Osteocyte (in vitro differentiated cells): ENCODE measurements at places on chromosomes 1 and 21. TPM values are rescaled to one million over a fixed set of nuclear protein-coding genes. Genes with fewer than 3 reads are reported as not detected.

Gene TNFAIP8L2
- total RNA-seq, result not detected in 2 replicates

Gene PPFIA4
- total RNA-seq, result 0.63 and 1.4 TPM in 2 replicates

Gene PFKFB2
- total RNA-seq, result 15.8 TPM in 2 replicates

Gene PDC
- total RNA-seq, result not detected in 2 replicates

Gene CYP4Z1
- total RNA-seq, result not detected in 2 replicates

Gene COL8A2
- total RNA-seq, result 8.2 and 10.1 TPM in 2 replicates

Gene ALG14
- total RNA-seq, result 5.5 and 6.0 TPM in 2 replicates

Gene GALE
- total RNA-seq, result 17.5 and 20.0 TPM in 2 replicates

Gene PTPRC
- total RNA-seq, result not detected in 2 replicates

Gene C4BPB
- not detected in 2 replicates for total RNA-seq

Gene KIF26B
- 8.6 and 8.8 TPM in 2 replicates for total RNA-seq

Gene CFAP45
- 0.52 and 0.83 TPM in 2 replicates for total RNA-seq

GRCh38 chr1:15684042-15684461 lies at the start of gene PLEKHM2:
TSS of gene PLEKHM2 (plus strand) at chr1:15684320. CDS start at chr1:15684559, 239 bp downstream.
- no peak for DNase-seq

GRCh38 chr1:190906206-190906725 lies 428.6 kb upstream of the BRINP3 start:
- DNase-seq, result no peak

GRCh38 chr1:115648717-115649691 lies 7.2 kb downstream of the VANGL1 start:
- no peak for DNase-seq

DNA sequence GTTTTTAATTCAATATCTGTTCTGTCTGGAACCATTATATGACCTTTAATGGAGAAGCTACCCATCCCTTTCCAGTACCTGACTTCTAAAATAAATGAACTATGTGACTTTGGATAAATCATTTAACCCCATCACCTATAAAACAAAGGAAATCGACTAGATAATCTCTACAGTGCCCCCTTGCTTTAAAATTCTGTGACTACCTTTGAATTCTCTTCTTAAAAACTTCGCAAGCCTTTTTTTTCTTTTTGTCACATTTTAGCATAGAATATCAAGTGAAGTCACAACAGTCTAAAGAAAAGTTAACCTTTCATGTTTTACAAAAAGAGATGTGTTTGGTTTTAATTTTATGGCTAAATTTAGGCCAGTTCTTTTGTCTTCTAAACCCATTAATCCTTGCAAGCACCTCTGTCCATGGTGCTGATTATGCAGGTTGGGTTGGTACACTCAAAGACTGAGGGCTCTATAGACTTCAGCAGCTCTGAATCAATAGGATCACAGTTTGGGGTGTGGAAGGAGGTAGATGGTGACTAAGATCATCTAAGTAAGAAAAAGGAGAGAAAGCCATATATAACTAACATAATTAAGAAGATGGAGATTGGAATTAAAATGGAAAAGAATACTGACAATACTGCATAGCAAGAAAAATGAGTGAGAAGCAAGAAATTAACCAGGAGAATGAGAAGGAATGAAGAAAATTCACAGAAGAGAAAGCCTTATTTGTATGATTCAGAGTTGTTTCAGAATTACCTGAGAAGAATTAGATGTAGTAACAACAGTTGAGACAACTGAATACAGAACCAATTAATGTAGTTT lies 59.2 kb downstream of the TBX15 start:
- no peak for DNase-seq

GRCh38 chr1:111222308-111223125 lies 5.0 kb upstream of the CHI3L2 start:
- peak; percentile 87 for DNase-seq

GRCh38 chr1:172478485-172478884 lies 34.6 kb upstream of the PIGC start:
- DNase-seq, result no peak

DNA sequence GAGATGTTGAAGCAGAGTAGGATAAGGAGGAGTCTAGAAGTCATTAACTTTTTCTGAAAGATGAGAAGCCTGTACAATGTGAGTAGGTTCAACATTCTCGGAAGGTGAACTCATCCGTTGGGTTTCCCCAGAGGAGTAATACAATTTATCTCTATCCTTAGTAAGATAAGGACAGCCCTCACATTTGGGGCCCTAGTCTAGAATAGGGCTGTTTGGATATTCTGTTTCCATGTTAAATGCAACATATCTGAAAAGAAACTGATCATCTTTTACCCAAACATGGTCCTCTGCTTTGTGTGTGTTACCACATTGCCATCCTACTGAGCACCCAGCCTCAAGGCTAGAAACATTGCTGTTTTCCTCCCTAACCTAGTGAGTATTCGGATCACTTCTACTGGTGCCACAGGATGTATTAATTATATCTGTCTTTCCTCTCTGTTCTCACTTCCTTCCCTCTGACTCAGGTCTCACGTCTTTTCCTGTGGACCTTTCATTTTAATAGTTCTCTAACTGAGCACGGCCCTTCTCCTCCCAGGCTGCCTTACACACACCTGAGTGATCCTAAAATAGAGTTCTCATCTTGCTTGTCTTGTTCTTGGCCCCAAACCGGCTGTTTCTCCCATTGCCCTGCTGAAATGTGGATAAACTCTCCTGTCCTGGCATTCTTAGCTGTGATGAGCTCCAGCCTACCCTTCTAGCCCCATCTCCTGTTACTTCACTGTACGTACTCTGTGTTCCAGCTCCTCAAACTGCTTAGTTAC lies 91.7 kb downstream of the CDC14A start:
- no peak for DNase-seq

DNA sequence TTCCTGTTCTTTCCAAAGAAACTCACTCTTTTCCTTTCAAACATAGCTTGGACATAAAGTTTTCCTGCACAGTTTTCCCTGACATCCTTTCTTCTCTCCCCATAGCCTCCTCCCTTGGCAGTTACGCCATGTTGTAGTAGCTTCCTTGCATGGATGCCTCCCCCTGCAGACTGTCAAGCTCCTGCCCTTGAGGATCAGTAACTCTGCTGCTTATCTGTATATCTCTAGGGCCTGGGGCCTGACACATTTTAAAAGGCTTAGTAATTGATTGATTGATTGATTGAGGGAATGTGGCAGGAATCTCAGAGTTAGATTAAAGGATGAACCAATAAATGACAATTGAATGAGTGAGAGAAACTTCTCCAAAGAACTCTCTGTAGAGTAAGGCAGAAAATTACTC lies 143.7 kb downstream of the NEK7 start:
- no peak for DNase-seq

DNA sequence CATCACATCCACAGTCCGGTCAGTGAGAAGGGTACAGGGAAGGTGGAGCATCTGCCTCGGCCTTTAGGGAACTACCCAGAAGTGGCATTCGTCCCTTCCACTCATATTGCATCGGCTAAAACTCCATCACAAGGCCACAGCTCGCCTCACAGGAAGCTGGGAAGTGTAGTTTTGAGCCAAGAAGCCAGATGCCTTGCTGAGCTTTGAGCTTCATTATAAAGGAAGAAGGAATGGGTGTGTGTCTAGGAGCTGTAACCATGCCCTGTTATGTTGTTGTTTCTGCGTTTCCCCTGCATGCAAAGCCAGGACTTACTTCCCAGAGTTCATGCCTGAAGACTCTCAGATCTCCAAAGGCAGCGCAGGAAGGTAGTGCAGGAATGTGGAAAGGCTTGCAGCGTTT lies 61.1 kb downstream of the OPTC start:
- no peak for DNase-seq

- DNase-seq, result no peak
These were observed 561.8 kb upstream of the ADAMTS5 start for GRCh38 chr21:27528697-27529096.

- DNase-seq, result no peak
These were observed 28.3 kb downstream of the SUCO start for GRCh38 chr1:172561252-172561651.

- no peak for DNase-seq
These were observed at the start of gene PGLYRP3 for GRCh38 chr1:153312570-153313186. TSS of gene PGLYRP3 (minus strand) at chr1:153312952. CDS start at chr1:153310665, 2,287 bp downstream.

DNA sequence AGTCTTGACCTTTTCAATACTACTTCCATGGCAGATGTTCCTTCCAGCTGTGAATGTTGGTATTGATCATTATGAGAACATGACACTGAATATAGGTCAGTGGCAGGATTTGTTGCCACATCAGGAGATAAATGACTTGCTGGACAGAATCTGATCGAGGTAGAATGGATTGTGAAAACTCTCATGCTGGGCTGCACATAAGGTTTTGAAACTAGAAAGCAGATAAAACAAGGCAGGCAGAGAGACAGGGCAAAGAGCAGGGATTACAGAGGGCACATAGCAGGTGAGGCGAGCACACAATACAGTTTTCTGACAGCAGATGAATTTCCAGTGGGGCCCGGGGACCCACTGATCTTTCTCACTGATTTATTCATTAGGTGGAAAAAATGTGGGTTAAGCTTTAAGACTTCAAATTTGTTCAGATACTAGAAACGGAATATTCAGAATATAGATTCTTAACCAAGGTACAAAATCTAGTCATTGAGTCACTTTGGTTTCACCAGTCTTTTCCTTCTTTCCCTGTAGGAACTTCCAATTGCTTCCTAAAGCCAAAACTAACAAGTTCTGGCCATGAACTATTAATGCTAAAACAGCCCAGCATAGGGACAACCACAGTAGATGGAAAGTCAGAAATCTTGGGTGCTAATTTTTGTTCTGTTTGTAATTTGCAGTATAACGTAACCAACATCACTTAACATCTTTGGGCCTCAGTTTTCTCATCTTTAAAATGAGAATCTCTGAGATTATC lies 296.0 kb upstream of the PTBP2 start:
- no peak for DNase-seq

GRCh38 chr1:116252785-116253184 lies 120.3 kb upstream of the ATP1A1 start:
- no peak for DNase-seq

- no peak for DNase-seq
These were observed 445.4 kb downstream of the NEGR1 start for GRCh38 chr1:71836904-71837303.

DNA sequence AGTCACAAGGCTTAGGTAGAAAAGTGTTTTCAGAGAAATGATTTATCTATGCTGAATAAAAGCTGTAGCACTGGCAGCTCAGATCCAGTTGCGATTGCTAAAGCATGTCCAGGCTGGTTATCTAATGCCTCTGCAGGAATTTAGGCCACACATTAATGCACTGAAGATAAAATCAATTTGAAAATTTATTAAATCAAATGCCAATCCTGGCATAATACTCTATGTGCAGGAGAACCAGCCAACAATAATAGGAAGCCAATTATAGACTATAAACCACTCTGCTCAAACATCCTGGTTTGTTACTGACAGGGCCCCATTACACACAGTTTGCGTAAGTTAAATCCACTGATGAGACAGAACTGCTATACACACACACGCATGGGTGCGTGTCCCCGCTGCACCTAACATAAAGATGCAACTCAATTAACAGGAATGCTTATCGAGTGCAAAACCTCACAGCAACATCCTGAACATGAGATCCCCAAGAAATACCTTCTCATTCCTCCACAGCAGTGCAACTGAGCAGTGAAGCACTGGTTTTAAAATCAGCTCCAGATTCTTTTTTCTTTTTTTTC lies 40.6 kb downstream of the PTP4A2 start:
- no peak for DNase-seq

GRCh38 chr1:82589588-82589987 lies 788.9 kb downstream of the ADGRL2 start:
- DNase-seq, result no peak

DNA sequence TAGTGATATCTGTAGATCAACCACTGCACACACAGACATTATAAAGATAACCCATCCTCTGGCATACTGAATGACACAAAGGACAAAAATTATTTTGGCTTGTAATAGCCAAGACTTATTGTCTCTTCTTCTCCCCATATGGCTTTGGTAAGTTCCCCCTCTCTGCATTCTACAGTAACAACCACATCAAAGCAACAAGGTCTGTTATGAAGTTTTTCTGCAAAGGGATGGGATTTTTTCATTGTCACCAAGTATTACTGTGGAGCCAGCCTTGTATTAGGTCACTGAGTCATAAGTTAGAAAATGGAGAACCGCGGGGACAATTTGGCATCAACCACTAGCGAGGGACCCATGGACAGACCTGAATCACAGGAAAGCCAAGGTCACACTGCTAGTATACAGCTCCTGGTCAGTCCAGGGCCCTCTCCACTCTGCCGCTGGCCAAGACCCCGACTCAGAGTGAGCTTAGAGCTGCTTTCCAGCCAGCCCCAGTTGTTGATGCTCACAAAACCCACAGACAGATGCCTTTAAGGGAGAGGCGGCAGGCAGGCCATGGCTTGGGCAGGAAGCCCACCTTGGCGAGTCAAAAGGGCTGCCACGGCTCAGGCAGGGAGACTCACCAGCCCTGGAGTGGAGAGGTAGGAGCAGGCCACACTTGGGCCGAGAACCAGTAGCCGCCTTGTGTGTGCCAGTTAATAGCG lies 6.0 kb downstream of the PABPC4 start:
- no peak for DNase-seq

DNA sequence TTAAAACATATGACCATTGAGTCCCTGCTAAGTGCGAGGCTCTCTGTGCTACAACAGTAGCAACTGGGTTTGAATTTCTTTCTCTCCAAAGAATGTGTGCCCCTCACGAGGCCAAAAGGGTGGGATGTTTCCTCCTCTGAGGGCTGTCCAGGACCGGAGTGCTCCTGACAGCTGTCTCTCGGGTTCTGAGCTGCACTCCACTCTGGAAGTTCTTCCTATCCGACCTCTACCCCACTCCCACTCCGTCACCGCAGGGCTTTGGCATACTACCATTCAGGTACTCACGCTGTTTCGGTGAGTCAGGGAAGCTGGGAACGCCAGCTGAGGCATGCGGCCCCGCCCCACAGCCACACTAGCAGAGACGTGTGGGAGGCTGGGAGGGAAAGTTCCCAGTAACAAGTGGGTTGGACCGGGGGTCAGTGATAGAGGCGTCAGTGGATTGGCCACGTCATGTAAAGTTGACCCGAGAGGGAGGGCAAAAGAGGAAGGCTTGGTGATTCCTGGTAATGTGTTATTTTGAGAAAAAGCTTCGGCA lies 705 bp upstream of the SLC50A1 start:
- no peak for DNase-seq

DNA sequence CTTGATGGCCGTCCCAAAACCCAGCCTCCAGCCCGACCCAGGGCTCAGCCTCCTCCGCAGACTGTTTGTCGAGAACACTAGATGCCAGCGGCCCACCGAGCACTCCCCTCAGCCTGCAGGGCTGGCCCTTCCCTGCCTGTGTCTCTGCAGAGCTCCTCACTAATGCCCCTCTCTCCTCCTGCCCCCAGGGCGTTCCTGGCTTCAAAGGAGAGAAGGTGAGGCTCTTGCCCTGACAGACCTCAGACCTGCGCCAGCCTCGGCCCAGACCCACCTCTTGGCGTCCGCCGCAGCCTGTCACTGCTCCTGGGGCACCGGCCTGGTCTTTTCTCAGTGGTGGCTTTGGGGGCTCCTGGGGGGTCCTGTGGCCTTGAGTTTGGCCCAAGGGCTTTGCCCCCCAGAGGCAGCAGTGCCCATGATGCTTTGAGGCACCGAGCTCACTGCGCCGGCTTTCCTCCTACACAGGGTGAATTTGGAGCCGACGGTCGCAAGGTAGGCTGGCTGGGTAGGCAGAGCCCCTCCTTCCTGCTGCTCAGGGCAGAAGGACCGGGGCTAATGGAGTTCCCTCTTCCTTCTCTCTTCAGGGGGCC lies 18.4 kb downstream of the COL6A2 start:
- DNase-seq, result peak; percentile 84

- DNase-seq, result no peak
These were observed 1341.2 kb downstream of the PLA2G4A start for GRCh38 chr1:188169971-188170370.
